ENCODE measurements at places on chromosomes 6 and 20.

- DNase-seq = no peak
Observed at GRCh38 chr6:32943864-32944649, 3.2 kb upstream of the HLA-DMB start.

DNA sequence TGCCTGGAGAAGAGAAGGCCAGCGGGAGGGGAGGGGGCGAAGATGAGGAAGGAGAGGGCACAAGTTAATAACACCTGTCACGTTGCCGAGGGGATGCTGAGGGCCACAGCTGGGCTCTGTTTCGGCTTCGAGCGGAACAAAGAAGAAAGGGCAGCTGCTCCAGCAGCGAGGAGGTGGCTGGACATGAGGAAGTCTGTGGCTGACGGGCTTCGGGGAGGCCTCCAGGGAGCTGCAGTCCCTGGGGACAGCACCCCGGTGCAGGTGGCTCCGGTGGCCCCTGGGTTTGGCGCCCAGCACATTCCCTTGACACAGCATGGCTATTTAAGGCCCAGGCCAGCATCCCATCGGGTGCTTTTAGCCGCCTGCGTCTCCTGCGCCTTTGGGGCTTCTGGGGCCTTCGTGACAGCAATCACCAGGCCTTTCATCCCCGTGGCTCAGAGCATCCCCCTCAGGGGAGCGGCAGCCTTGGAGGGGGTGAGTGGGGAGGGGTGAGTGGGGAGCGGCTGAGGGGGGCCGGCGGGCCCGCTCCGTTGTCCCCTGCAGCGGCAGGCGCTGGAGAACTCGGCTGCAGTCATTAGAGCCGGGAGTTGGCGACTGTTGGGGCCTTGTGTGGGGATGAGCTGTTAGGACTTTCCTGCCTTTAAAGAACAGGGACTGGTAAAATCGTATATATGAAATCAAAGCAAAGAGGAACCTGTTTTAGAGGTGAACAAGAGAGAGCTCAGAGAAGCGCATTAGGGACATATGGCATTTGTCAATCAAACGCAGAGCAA, 99.0 kb downstream of the TMEM242 start:
- no peak for DNase-seq

- no peak for DNase-seq
Observed at GRCh38 chr20:35826397-35826998, 54.7 kb downstream of the PHF20 start.

DNA sequence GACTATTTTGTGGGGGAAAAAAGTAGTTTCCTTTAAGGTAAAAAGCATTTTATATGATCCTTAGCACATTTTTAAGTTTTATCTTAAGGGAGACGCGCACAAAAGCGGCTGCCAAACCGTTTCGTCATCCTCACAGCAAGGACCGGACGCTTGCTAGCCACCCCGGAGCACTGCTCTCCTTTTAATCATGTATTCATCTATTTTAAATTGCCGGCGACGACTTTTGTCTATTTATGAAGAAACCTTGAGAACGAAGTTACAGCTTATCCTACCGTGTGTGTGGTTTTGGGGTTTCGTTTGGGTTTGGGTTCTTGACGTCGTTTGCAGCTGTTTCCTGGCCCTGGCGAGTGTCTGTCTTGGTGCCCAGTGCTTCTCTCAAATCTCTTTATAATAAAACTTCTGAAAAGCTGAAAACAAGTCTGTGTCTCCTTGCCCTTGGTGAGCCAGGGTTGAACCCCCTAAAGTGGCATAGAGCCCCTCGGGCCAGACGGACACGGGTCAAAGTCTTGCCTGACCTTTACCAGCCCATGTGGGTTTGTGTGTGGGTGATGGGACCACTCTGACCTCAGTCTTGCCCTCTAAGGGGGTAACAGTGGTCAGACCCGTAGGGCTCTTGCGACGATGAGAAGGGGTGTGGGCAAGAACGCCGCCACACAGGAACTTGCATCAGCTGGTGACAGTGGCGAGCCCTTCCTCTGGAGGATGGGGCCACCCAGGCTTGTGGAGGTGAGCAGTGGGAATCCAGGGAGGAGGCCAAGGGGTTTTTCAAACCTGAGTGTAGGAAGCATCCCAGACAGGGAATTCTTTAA, 117.6 kb downstream of the JPH2 start:
- DNase-seq = no peak

DNA sequence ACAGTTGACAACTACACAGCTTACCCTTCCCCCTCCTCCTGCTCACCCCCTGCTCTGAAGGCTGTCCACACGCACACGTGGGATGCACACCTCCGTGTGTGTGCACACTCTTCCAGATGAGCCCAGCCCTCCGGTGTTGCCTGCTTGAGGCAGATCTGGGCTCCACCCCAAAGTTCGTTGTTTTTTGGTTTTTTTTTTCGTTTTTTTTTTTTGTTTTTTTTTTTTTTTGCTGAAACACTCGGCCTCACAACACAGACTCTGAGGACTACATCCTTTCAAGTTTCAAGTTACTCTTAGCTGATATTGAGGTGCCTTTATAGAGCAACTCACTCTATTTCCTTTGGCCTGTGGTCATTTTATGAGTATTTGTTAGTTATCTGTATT, 88.2 kb downstream of the RREB1 start:
- no peak for DNase-seq

DNA sequence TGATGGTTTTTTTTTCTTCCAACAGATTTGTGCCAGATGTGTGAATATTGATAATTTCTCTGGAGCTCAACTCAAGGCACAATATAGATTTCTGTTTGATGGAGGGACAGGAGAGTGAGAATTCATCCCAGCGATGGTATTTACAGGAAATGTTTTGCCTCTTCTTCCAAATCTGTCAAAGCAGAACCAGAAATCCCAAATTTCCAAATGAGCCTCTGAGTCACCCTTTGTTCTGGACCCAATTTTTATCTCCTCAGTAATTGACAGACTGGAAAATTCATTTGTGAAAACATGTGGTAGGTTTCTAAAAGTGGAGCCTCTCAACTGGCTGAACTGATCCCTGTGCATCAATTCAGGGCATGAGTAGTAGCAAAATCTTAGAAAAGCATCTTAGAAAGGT, 223.2 kb upstream of the TSHZ2 start:
- peak; percentile 35 for DNase-seq

DNA sequence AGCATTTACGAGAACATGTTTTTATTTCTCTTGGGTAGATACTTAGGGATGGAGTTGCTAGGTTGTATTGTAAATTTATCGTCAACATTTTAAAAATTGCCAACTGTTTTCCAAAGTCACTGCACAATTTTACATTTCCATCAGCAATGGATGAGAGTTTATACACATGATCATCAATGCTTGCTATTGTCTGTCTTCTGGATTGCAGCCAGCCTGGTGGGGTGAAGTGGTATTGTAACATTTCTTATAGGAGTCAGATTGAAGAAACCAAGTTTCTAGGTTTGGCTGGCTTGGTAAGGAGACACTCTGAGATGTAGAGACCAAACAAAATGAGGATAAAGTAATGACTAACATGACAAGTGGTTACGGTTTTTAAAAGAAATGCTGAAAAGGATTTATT, 57.1 kb upstream of the HDDC2 start:
- no peak for DNase-seq

- no peak for DNase-seq
Observed at GRCh38 chr6:106869203-106869602, 105.3 kb downstream of the CD24 start.

GRCh38 chr6:3228046-3228671, 706 bp upstream of the TUBB2B start:
- no peak for DNase-seq

DNA sequence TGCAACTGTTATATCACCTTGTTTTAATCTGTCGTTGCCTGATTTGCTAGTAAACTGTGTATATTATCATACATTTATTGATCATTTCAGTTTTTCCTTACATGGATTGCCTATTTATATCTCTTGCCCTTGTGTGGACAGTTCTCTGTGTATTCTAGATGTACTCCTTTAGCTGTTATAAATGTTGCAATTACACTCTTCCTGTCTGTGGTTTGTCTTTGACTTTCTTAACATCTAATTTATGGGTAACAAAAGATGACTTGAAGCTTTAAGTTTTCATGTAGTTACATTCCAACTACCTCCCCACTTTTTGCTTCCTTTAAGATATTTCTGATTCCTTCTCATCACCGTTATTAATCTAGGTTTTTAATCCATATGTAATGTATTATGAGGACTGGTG, 22.6 kb downstream of the PLCB1 start:
- DNase-seq = no peak

- DNase-seq = peak; percentile 75
Observed at GRCh38 chr6:21808045-21808470, 214.5 kb downstream of the SOX4 start.

GRCh38 chr20:18577942-18578341, 9.9 kb upstream of the DTD1 start:
- DNase-seq = no peak

GRCh38 chr20:40462566-40462965, 226.5 kb downstream of the MAFB start:
- no peak for DNase-seq

DNA sequence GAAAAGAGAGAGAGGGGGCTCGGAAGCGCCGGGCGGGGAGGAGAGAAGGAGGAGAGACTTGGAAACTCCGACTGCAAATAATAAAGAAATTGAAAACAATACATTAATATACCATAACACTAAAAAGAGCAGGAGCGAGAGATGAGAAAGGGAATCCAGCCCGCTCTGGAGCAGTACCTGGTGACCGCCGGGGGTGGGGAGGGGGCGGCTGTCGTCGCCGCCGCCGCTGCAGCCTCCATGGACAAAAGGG, 338 bp downstream of the E2F3 start:
- peak; percentile 6 for DNase-seq

DNA sequence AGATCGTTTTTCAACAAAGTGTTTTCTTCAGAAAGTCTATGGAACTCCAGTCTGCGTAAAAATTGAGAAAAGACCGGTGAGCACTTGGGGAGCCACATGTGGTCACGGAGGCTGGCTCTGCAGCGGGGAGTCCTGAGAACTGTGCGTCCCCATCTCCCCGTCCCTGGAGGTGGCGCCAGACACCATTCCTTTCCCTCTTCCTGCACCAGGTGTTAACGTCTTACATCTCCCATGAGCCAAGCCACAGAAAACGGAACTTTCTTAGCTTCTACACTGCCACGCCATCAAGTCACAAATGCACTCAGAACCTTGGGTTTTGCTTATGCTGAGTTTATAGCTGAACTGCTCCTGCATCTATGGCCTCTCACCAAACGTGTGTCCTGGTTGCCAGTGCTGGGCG, 62.6 kb downstream of the GINS1 start:
- no peak for DNase-seq

- DNase-seq = peak; percentile 66
Observed at GRCh38 chr6:111925296-111925695, 52.0 kb upstream of the FYN start.

Measured in GM03348 (cell line).